Stimulated activated CD8-positive, alpha-beta memory T cell treated with anti-CD3 and anti-CD28 coated beads, Interleukin-7, amount 100 ng/mL, for 24 hours (primary cell): ENCODE measurements at places on chromosomes 3 and 15.

- DNase-seq = no peak
These were observed 219.9 kb downstream of the NLGN1 start for GRCh38 chr3:173617490-173617889.

DNA sequence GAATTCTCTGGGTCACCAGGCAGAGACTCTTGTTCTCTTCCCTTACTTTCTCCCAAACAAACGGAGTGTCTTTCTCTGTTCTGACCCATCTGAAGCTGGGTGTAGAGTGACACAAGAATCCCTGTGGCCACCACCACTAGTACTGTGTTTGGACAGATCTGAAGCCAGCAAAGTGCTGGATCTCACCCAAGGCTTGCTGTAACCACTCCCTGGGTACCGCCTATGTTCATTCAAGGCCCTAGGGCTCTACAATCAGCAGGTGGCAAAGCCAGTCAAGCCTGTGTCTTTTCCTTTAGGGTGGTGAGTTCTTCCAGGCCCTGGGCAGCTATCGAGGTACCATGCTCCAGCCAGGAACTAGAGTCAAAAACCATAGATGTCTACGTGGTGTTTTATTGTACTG, 149.2 kb upstream of the CTNNB1 start:
- no peak for DNase-seq

DNA sequence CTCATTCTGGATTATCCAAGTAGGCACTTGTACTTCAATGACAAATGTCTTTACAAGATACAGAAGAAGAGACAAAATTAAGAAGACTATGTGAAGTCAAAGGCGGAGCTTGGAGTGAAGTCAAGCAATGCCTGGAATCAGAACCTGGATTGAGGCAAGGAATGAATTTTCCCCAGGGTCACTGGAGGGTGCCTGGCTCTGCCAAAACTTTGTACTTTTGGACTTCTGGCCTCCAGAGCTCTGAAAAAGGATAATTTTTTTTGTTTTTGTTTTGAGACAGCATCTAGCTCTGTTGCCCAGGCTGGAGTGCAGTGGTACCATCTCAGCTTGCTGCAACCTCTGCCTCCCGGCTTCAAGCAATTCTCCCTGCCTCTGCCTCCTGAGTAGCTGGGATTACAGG, 119.3 kb upstream of the AGBL1 start:
- no peak for DNase-seq

DNA sequence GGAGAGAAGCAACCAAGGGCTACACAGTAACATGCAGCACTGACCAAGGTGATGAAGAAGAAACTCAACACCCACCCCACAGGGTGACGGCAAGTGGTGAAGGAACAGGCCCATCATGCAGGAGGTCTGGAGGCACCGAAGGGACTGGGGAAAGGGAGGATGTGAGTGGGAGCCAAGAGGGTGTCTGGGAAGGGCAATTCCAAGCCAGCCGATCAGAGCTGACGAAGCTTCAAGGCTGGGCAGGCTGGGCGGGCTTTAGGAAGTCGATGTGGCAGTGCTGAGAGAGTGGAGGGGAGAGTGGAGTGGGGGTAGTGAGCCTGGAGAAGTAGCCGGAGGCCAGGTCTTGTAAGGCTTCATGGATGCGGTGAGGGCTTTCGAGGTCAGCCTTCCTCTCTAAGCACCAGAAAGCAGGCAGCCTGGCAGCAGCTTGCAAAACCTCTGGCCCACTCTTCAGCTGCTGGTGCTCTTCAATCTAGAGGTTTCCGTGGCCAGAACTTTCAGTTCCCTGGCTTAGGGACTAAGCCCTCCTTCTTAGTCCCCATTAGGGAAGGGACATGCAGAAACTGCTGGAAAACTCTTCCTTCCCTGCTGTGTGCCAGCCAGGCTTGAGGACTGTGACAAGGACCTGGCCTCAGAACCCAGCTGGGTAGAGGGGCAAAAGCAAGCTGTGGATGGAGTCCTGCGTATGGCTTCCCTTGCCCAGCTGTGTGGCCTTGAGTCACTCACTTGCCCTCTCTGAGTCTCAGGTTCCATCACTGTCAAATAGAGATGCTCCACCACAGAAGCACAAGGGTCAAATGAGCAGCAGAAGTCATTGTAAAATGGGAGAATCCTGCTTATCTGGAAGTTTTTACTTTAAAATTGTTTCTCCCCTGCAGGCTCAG, 72.1 kb downstream of the TLE3 start:
- no peak for DNase-seq

DNA sequence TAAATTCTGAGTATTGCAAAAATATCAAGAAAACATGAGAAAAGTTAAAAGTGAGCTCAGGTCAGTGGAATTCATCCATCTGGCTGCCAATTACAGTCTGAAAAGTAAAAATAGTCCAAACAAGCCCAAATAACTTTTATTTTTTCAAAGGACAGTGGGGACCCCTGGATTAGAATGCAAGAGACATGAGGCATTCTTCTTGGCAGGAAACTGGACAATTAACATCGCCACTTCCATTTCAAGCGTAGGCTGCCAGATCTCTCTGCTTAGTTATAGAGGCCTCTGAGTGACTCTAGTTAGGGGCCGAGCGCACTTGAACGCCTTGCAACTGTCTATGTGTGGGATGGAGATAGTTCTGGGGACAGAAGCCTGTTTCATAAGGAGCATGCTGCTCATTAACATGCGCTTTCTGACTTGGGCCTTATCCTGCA, 189.1 kb downstream of the GHSR start:
- no peak for DNase-seq

- no peak for DNase-seq
These were observed 171.5 kb upstream of the IL12A start for GRCh38 chr3:159817126-159817525.

DNA sequence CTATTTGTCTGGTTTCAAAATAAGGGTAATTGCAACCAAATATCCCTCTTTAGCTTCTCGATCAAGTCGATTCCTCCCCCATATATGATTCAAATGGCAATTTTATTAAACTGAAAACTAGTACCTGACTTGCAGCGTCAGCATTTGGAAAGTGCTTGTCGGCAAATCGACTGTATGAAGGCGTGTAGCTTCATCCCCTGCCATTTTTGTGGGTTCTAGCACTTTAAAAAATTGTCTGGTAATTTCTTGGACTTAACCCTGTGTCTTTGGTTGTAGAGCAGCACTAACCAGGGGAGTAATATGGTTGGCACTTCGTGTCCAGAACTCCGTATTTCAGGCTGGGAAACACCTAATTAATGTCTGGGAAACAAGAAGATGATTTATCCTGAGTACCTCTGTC, 573 bp downstream of the MME start:
- no peak for DNase-seq

DNA sequence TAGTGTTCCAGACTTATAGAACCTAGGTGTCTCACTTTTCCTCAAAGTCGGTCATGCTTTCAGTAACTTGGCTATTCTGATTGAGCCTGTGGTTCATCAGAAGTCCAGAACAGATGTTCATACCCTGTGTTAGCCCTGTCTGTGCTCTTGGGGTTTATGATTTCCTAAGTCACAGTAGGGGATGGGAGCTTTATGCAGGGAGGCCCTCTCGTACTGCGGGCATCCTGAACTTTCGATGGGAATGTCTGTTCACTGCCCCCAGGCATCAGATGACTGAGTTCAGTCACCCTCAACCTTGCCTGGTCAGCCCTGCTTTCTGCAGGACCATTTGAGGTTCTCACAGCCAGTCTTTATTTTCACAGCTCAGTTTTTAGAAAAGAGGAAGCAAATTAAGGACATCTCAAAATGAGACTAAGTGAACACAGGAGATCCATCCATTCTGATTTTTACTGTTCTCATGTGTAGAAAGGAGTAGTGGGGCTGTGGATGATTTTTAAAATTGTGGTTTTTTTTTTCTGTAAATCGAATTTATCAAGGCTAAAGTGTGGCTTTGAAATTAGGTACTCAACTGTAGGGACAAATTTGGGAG, 71.3 kb downstream of the CMTM8 start:
- DNase-seq = no peak

GRCh38 chr3:152264378-152264777, 4.4 kb upstream of the MBNL1 start:
- DNase-seq = no peak

- no peak for DNase-seq
These were observed 11.6 kb upstream of the NR2C2 start for GRCh38 chr3:14935592-14936345.

GRCh38 chr15:81146466-81146865, 12.4 kb downstream of the CFAP161 start:
- no peak for DNase-seq

- DNase-seq = no peak
These were observed 73.0 kb upstream of the PCSK6 start for GRCh38 chr15:101562428-101563059.

DNA sequence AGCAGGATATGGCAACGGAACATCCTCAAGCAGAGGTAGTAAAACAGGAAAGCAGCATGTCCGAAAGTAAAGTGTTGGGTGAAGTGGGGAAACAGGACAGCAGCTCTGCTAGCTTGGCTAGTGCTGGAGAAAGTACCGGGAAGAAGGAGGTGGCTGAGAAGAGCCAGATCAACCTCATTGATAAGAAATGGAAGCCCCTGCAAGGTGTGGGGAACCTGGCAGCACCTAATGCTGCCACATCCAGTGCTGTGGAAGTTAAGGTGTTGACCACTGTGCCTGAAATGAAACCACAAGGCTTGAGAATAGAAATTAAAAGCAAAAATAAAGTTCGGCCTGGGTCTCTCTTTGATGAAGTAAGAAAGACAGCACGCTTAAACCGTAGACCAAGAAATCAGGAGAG, 14.3 kb upstream of the ZBTB47 start:
- DNase-seq = no peak

DNA sequence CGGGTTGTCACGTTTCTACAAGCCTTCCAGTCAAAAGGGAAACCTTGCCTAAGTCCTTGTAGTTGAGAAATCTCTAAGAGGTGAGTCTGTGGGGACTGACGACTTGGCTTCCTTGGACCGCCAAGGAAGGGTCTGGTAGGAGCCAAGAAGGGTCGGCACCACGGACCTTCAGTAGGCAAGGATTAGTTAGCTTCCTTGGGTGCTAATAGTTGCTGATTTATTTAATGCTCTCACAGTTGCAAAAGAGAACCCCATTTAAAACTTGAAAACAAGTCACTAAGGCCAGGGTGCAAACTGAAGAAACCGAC, 361 bp upstream of the LCMT2 start:
- DNase-seq = no peak

DNA sequence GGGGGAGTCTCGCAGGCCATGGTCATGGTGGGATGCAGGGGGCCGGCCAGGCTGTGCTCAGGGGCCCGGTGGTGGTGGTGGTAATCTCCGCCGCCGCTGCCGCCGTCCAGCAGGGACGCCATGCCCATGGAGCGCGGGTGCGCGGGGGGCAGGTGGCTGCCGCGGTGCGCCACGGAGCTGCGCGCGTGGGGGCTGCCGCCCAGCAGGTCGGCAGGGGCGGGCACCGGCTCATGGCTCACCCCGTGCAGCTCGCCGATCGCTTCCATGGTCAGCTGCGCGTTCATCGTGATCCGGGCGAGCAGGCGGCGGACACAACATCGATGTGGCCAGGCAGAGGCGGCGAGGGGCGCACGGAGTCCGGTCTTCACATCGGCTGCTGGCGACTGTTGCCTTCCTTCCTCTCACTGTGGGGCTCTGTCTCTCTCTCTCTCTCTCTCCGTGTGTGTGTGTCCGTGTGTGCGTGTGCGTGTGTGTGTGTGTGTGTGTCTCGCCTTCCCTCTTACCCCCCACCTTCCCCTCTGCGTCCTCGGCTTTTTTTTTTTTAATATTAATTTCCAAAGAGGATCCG, 451 bp downstream of the ONECUT1 start:
- DNase-seq = no peak

DNA sequence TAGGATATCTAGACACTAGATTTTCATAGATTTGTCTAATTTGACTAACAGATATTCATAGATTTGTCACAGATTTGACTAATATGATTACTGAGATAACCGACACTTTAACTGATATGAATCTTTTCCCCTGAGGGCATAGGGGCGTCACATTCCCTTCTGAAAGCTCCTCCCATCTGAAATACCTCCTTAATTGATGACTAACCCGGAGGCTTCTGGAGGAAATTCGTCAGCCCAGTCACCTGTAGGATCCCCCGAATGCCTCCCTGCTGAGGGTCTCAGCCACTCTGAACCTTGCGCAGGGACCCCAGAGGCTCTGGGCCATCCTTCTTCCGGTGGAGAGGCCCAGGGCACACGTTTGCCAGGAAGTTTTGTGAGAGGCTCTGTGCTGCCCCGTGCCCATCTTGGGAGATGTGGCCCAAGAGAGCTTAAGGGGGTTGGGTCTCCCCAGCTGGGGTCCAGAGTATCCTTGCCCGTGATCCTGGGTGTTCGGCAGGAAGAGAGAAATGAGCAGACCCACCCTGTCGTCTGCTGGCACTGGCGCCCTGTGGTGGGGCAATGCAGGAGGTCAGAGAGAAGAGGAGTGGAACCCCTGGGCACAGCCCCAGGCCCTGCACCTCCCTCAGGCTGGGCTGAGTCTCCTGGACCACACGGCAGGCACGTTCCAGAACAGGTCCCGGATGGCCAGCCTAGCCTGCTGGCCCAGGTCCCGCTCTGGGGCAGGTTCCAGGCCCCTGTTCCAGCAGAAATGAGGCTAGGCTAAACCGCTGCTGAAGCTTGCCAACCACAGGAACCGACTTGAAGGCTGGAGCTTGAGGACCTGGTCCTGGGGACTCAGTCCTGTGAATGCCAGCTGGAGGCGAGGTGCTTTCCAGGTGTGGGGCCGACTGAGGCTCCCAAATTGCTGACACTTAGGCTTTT, 1.7 kb downstream of the PLA2G4D start:
- DNase-seq = no peak

GRCh38 chr3:139771331-139771730, 93.6 kb upstream of the NMNAT3 start:
- DNase-seq = no peak

- DNase-seq = no peak
These were observed 121.6 kb downstream of the TFDP2 start for GRCh38 chr3:142027735-142028134.

DNA sequence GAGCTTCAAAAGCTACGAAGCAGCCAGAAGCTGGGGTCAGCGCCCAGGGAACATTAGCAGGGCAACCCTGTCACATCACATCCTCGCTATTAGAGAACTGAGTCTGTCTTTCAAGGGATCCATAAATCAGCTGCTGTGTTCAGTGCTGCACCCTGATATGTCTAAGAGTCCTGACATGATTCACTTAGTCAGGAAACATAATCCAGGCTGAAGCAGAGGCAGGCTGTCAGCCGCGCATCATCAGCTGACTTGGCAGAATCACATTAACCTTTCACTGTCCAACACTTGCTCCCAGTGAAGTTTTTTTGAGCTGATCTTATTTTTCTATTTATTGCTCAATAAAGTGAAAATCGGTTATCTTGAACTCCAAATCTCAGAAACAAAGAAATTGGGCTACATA, 23.5 kb downstream of the MYH15 start:
- DNase-seq = no peak

DNA sequence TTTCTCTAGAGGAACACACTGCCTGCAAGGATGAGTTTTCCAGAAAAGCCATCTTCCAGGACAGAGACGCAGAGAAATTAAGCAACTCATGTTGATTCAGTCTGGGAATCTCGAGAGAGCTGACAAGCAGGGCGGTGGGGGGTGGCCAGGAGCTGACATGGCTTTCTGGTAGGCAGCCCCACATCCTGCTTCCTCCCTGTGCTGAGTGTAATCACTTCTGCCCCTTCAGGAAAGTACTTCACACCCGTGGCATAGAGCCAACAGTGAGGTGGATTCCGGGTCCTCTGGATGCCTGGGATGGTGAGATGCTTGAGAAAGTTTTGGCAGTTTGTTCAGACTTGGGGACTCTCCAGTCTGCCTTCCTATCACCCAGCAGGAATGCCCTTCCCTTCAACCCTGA, 221.1 kb downstream of the SLCO3A1 start:
- DNase-seq = no peak

- DNase-seq = no peak
These were observed 122.0 kb downstream of the KLF13 start for GRCh38 chr15:31448635-31448979.
